ENCODE measurements at places on chromosomes 16 and 17. TPM values are rescaled to one million over a fixed set of nuclear protein-coding genes. Genes with fewer than 3 reads are reported as not detected.

GRCh38 chr17:31369266-31369665 is 22.2 kb upstream of the RAB11FIP4 start:
- DNase-seq, result no peak

- DNase-seq, result no peak
These were observed 59.2 kb downstream of the ATP2C2 start for GRCh38 chr16:84427553-84427952.

DNA sequence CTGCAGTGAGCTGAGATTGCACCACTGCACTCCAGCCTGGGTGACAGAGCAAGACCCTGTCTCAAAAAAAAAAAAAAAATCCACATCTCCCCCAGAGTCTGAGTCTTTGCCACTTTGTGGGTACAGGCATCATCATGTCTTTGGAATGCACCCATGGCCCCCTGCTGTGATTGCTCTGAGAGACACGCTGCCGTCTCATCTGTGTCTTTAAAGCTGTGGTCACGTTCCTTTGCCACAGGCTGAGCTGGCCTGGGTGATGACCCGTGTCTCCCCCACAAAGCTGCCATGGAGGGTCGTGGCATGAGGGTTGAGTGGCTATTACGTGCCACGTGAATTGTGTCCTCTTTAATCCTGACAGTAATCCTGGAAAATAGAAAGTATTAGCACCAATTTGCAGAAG is 20.2 kb downstream of the CRISPLD2 start:
- no peak for DNase-seq

GRCh38 chr17:65328567-65328966 is 191.4 kb downstream of the RGS9 start:
- DNase-seq, result no peak

DNA sequence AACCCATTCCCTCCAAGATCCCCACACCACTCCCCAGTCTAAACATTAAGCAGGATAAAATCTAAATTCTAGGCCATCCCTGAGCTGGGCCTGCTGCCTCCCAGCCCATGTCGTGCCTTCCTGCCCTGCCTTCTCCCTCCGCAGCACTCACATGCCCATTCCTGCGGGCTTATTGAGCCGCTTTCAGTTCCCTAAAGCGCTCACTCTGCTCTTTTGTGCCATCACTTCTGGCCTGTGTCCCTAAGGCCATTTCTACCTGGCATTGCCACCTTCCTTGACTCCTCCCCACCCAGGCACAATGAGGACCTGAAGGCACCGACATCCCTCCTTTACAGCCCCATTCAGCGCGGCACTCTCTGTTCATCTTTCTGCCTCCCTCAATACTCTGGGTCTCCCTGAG is 13.0 kb upstream of the RAB5C start:
- no peak for DNase-seq

DNA sequence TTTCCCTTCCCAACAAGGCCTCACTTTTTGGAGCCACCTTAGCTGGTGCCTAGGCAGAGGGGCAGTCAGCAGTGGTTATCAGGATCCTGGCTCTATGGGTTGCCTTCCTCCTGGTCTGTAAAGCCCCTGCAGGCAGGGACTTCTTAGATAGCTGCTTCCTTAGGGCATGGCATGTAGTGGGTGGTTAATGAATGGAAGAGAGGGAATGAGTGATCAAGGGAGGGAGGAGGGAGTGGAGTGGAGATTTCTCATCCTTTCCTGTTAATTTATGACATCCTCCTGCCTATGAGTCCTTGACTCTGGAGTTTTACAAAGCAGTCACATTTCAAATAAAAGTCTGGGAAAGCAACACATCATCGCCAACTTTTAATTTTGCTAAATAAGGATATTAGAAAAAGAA is 40.7 kb downstream of the SNX20 start:
- DNase-seq, result no peak

DNA sequence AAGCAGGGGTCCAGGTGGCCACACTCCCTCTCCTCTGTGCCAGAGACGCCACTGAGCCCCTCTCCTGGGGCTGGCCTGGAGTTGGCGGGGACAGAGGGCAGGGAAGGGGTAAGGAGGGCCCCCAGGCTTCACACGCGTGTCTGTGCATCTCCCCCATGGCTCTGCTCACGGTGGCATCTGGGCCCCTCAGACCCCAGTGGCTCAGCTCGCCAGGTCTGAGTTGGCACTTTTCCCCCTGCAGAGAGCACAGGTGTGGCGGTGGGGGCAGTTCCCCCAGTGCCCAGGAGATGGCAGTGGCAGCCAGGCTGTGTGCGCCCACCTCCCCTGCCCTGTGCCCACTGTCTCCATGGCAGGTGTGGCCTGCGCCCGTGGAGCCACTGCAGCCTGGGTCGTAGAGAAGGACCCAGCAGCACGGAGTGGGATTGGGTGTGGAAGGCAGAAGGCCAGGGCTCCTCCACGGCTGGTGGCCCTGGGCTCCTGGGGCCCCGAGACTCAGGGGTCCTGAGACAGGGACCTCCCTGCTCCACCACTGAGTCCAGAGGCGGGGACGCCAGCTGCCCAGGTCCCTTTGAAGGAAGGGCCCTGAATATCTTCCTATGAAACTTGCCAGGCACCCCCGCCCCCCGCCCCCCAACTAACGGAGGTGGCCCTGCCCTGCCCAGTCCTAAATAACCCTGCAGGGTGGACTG is 4.3 kb upstream of the APRT start:
- no peak for DNase-seq

DNA sequence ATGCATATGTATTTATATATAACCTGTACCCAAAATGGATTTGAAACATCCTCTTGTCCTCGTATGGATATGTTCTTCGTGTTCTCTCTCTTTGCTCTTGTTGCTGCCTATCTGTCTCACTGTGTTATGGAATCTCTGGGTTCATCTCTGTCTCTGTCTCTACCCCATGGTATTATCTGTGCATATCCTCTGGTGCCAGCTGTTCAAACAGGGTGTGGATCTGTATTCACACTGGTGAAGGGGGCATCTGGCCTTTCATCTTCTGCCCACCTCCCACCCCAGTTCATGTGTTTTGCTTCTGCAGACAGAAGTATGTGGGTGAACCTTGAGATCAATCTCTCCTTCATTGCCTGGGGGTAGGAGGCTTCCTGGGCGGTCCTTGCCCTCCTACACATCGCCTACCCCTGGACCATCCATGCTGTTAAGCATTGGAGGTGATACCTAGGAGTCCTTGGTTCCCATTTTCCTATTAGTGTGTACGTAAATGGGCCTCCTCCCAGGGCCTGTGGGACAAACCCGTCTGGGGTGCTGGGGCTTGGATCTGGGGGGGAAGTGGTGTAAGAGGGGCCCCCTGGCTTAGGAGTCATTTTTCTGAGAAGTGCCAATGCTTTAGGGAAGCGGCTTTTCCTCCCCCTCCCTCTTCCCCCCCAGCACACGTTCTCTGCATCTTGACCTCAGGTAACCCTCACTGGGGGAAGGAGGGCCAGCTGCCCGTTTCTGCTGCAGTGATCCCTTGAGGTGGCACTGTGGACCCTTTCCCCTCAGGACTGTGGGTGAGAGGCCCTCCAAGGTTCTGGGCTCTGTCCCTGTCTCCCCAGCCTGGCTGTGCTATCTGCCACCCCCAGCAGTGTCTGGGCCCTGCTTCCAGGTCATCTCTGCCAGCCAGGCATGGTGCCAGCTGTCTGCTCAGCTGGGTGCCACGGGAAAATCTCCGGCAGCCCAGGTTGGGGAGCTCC is 21.1 kb downstream of the RARA start:
- no peak for DNase-seq

The ITGAX gene
- not detected for total RNA-seq

The CHRNE gene
- total RNA-seq, result not detected

The TNFRSF13B gene
- not detected for total RNA-seq

Data from foreskin keratinocyte (primary cell).